Mammary epithelial cell (primary cell): ENCODE measurements at places on chromosomes 1 and 21.

- DNase-seq = peak; percentile 58
These were observed 78.9 kb upstream of the SLC45A1 start for GRCh38 chr1:8239039-8239305.

- DNase-seq = no peak
These were observed 43.7 kb downstream of the HLX start for GRCh38 chr1:220922951-220923350.

GRCh38 chr1:220339581-220339980, 67.3 kb upstream of the RAB3GAP2 start:
- no peak for DNase-seq

- no peak for DNase-seq
These were observed 19.9 kb upstream of the MAGOH start for GRCh38 chr1:53258216-53258615.

GRCh38 chr21:34260277-34261008, 103.4 kb upstream of the KCNE2 start:
- no peak for DNase-seq

- DNase-seq = no peak
These were observed 22.5 kb upstream of the CAP1 start for GRCh38 chr1:40017951-40018575.

DNA sequence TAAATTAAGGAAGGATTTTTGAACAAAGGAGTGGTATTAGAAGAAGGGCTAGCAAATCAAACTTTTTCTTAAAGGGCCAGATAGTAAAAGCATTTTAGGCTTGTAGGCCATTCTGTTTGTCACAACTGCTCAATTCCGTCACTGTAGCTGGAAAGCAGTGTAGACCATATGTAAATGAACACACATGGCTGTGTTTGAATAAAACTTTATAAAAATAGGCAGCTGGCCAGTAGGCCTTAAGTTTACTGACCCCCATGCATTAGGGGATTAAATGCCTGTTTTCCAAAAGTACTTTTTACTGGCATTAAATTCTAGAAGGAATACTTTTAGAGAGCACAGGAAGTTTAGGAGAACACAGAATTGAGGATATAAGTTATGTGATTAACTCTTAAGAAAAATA, 8.9 kb downstream of the IVNS1ABP start:
- DNase-seq = no peak

GRCh38 chr1:230922620-230923019, 54.3 kb upstream of the C1orf198 start:
- no peak for DNase-seq

DNA sequence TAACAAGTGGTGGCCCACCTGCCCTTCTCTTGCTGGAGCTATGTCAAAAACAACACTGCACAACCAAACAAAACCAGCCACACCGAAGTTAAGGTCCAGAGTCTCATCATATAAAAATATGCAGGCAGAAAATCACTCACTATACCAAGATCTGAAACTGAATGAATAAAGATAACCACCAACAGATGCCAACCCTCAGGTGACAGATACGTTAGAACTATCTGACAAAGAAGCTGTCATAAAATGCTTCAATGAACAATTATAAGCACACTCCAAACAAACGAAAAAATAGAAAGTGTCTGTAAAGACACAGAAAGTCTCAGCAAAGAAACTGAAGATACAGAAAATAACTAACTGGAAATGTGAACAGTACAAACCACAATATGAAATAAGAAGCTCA, 14.0 kb downstream of the ZNF496 start:
- no peak for DNase-seq

DNA sequence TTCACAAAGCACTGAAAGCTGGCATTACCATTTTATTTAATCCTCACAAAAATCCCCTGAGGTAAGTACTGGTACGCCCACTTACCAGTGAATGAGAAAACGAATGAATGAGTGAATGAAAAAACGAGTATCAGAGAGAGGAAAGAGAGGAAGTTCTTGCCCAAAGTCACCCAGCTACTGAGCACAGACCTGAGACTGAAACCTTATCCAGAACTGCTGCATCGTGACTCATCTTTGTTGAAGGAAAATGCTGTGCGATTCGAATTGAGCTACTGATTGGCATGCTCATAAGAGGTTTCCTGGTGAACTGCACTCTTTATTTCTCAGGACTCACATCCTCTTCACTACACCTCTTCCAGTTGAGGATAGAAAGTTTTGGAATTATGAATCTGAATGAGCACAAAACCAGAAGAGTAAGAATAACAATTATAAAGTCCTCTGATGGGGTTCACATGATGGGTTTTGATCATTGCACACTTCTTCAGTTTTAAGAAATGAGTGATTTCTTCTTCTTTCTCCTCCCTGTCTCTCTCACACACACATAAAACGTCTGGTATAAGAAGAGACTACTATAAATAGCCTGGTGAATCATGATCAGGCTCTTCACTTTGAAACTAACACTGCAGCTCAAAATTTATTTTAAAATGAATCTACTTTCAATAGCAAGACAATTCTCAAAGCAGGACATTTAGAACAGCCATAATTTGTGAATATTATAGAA, 32.1 kb downstream of the IL12RB2 start:
- peak; percentile 75 for DNase-seq

DNA sequence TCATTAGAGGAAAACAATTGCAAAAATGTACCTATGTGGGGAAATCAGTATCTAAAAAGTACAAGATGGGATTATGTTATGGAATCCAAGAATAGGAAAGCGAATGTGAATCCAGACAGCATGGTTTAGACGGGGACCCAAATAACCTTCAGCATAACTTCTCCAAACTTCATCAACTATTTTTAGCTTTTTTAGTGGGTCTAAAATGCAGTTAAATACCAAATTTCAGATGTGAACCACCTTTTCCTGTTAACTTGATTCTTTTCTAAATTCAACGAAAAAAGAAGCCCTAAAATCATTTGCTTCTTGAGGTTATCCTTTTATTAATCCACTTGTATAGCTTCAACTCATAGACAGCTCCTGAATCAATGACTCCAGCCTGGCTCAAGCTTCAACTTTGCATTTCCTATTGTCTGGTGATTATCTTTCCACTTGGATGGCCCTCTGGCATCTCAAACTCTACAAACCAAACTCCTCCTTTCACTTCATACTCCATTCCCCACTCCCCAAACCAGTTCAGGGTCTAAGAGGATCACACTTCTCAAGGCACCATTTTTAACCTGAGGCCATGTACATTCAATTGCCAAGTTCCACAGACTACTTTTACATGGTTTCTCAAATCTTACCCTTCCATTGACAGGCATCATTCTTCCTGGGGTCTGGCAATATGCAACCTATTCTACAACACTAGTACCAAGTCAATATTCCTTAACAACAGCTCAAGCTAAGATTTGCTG, 7.4 kb downstream of the ERRFI1 start:
- no peak for DNase-seq

DNA sequence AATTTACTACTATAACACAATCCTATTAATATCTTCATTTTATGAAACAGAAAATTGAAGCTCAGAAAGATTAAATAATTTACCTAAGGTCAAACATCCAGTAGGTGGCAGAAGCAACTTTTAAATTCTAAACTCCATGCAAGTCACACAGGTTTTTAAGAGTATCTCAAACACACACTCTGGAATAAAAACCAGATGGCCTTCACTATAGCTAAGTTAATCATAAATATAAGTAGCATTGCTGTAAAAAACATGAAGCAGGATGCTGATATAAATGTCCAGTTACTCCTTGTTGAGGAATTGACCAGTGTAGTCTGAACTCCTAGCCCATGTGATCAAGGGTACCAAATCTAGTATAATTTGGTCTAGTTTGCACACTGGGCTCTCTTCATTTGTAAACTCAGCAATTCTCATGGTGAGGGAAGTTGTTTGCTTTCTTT, 9.4 kb upstream of the FMO3 start:
- peak; percentile 9 for DNase-seq

DNA sequence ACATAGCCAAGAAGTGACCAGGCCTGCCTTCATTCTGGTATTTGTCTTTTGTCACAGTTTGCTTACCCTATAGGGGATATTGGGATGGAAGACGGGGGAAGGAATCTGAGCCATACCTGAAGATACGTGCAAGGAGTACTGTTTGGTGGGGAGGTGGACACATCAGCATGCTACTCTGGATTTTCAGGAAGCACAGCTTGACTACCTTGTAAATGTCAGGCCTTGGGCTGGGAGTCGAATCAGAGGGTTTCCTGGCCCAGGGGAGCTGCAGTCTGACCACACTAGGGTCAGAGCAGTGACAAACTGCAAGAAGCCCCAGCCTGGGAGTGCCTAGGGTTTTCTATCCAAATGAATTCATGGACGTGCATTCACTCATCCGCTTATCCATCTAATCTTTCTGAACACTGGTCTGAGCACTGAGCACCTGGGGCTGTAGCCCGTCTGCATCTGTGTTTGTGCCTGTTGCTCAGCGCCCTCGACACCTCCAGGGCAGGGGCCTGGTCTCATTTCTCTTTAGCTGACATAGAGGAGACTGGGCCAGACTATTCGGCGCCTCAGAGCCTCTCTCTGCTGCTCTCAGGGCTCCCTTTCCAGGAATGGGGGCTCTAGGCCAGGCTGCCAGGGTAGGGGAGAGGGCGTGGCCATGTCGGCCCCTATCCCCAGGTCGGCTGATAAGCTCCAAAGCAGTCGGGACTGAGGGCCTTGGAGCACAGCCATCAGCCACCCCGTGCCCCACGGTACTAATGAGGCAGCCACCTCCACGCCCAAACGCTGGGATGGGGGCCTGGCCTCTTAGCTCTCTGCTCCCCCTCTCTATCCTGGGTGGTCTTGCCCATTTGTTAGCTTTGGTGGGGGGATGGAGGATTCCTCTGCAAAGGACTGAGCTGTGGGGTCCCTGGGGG, 47.0 kb upstream of the SLC2A1 start:
- DNase-seq = no peak

DNA sequence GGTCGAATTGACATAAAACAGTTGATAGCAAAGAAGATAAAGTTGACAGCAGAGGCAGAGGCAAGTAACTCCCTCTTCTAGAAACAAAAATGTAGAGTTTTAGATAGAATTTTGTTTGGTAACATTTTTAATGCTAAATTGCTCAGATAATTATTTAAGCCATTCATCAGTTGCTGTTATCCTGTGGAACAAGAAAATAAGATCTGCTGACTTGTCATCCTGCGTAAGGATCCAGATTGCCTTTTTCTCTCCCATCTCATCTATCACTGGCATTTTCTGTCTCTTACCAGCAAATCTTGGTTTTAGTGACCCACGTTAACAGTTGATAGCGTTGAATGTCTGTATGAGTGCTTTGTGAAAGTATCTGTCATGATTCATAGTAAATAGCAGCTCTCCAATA, 29.8 kb downstream of the SOAT1 start:
- no peak for DNase-seq

DNA sequence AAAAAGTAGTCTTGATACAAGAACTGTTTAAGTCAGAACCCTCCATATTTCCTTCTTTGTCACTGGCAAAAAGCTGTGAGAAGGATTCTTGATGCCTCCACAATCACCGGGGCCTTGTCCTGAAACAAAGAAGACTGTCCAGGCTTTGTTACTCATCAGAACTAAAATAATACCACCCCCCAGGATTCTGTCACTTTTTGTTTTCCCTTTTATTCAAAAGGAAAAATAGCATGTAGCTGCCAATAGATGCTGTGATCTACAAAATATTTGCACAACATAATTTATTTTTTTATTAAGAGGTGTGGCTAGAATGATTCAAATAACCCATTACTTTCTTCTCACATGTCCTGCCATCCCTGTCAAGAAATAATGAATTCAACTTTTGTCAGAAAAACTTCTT, 173.7 kb downstream of the LYPLAL1 start:
- no peak for DNase-seq

- DNase-seq = peak; percentile 28
These were observed 290.3 kb upstream of the SGIP1 start for GRCh38 chr1:66243548-66244130.

DNA sequence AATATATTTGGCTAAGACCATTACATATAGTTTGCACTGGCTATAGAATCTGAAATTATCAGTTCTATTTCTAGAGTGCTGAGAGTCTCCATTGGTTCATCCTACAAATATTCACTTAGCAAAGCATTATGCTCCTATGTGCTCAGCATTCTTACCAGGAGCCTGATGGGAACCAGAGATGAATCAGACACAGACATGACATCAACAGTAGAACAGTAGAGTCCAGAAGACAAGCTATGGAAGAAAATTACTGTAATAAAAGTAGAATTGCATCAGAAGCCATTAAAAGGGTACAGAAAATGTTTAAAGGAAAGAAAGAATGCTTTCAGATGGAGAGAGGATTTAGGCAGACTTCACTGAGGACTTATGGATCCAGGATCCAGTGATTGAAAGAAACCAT, 271.7 kb upstream of the SNX7 start:
- DNase-seq = peak; percentile 52

GRCh38 chr1:24796524-24796923, 51.3 kb downstream of the CLIC4 start:
- DNase-seq = no peak

GRCh38 chr1:55793856-55794255, 578.7 kb upstream of the USP24 start:
- DNase-seq = no peak

- no peak for DNase-seq
These were observed 346.2 kb upstream of the SNX7 start for GRCh38 chr1:98315309-98315708.

DNA sequence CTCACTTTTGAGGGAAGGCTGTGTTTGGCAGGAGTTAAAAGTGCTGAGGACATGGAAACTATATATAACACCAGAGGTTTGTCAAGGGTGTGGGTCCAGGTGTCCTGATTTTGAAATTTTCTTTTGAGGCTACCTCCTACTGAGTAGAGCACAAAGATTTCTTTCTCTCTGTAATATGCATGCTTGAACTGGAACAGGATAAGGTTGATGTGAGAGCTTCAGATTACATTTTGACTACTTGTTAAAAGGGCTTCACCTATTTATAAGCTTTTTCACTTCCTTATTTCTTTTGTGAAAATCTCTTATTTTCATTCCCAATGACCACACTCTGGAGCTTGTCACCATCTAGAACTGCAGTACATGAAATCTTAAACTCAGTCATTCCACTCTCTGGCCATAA, 59.8 kb upstream of the PLA2G4A start:
- DNase-seq = no peak
